GM23338 (cell line): ENCODE measurements at places on chromosomes 3 and 15. TPM values are rescaled to one million over a fixed set of nuclear protein-coding genes. Genes with fewer than 3 reads are reported as not detected.
A peak's percentile ranks its signal among the peaks of the same experiment; 100 is the strongest.

The FEM1B gene
- 82.0 and 82.4 TPM in 2 replicates for total RNA-seq

The NPAP1 gene
- total RNA-seq = 0.24 and 0.47 TPM in 2 replicates

The EXD1 gene
- total RNA-seq = 0.07 TPM in 1 of 2 replicates, not detected in the other

The RTP1 gene
- total RNA-seq = 4.4 and 5.9 TPM in 2 replicates

The MPI gene
- total RNA-seq = 67.5 and 74.2 TPM in 2 replicates

The TM6SF1 gene
- total RNA-seq = 0.80 and 1.8 TPM in 2 replicates

The DNASE1L3 gene
- total RNA-seq = not detected in 2 replicates

The FOXL2 gene
- 2.3 and 3.5 TPM in 2 replicates for total RNA-seq

The BBX gene
- 35.2 and 82.2 TPM in 2 replicates for total RNA-seq

The CLEC3B gene
- total RNA-seq = not detected in 2 replicates

The PLCH1 gene
- total RNA-seq = 24.4 and 25.3 TPM in 2 replicates

The CFAP44 gene
- 0.73 and 1.0 TPM in 2 replicates for total RNA-seq

- no peak overlapping the region for H3K4me3 ChIP-seq
- no peaks in the 10 kb centered on the region for H3K27me3 ChIP-seq
- 0 out of 2 replicates have a peak, but pooled peaks cover 4% of the 10 kb centered on the region for H3K4me1 ChIP-seq
- DNase-seq = peak; percentile 51
- no peak overlapping the region for H3K27ac ChIP-seq
- peaks cover 6% of the 10 kb centered on the region; the same call in 1 of the 2 replicates for H3K36me3 ChIP-seq
Measured at GRCh38 chr3:41893977-41894376, 67.9 kb downstream of the ULK4 start.

DNA sequence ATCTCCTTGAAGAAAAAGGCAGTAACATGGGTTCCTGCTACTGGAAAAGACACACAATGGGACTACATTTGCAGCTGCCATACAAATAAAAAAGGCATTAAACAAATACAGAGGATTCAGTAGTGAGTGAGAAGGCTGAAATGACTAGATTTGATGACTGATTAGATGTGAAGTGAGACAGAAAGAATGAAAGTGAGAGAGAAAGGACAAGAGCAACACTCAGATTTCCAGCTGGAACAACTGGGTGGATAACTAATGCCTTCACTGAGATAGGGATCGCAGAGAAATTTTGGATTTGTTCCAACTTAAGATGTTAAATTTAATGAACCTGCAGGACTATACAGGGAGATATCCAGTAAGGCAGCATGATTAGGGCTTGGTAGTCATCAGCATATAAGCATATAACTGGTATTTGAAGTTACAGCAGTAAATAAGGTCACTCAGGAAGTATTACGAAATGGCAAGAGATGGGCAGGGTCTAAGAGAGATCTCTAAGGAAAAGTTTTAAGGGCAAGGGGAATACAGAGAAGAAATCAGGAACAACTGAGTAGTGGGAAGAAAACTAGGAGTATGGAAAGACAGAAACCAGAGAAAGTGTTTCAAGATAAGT lies 8.2 kb downstream of the OSBPL11 start:
- no peak overlapping the region for H3K27ac ChIP-seq
- H3K36me3 ChIP-seq = no peaks in the 10 kb centered on the region
- no peaks in the 10 kb centered on the region for H3K4me1 ChIP-seq
- H3K27me3 ChIP-seq = no peaks in the 10 kb centered on the region
- H3K4me3 ChIP-seq = no peak overlapping the region
- no peak for DNase-seq

GRCh38 chr3:16146015-16146730 lies 28.3 kb upstream of the GALNT15 start:
- H3K27me3 ChIP-seq = no peaks in the 10 kb centered on the region
- DNase-seq = no peak
- H3K27ac ChIP-seq = no peak overlapping the region
- no peaks in the 10 kb centered on the region for H3K4me1 ChIP-seq

DNA sequence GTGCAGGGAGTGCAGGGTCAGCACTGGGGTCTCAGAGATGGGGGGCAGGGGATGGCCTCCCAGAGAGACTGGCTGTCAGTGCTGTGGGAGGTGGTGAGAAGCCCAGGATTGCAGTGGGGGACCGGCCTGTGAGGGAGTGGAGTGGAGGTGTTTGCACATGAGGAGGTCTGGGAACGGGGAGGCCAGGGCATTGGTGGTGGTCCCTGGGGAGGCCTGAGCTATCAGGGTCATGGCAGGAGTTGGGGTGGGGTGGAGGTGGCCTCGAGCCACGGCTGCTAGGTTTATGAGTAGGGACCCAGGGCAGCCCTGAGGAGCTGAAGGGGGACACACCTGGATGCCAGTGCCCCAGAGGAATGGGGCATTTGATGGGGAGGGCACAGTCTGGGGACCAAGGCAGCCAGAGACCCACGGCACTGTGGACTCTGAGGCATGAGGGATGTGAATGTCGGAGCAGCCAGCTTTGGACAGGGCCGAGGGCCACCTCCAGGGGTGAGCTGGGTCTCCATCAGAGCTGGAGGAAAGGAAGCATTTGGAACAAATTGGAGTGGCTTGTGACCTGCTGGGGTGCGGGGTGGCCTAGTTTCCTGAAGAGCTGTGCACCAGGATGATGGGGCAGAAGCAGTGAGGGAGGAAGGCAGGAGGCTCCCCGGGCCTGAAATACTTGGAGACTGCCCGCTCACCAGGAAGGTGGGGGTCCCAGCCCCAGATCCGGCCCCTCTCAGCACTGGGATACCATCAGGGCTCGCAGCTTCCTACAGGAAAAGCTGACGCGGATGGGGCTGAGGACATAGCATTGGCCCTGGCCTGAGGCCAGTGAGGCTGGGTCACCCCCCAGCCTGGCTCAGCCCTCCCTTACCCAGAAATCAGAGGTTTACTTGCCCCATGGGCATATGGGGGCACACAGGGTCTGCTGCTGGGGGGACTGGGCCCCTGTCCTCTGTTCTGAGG lies 9.5 kb upstream of the CSPG4 start:
- DNase-seq = no peak
- no peaks in the 10 kb centered on the region for H3K27me3 ChIP-seq
- H3K4me1 ChIP-seq = no peaks in the 10 kb centered on the region
- H3K4me3 ChIP-seq = no peak overlapping the region

- 0 out of 2 replicates have a peak, but pooled peaks cover 5% of the 10 kb centered on the region for H3K4me1 ChIP-seq
- H3K36me3 ChIP-seq = no peaks in the 10 kb centered on the region
- no peak overlapping the region for H3K27ac ChIP-seq
- peak; percentile 18 for DNase-seq
- H3K27me3 ChIP-seq = no peaks in the 10 kb centered on the region
Measured at GRCh38 chr15:65618560-65619109, 3.1 kb upstream of the SLC24A1 start.

DNA sequence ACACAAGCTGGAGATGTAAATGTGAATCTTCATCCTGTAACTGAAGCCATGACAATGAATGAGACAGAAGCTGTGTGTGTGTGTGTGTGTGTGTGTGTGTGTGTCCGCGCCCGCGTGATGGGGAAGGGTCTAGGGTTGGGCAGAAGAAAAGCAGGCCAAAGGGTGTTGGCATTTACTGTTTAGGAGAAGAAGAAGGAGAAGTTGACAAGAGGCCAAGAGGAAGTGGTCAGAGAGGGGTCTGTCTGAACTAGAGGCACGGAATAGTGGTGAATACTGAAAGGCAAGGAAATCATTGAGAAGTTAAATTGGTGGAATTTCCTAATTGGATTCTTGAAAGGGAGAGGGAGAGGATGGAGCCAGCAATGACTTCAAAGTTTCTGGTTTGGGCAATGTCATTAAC lies 5.6 kb upstream of the NCEH1 start:
- no peak for DNase-seq
- no peak overlapping the region for H3K27ac ChIP-seq
- H3K4me1 ChIP-seq = no peaks in the 10 kb centered on the region; the same call in 1 of the 2 replicates
- no peaks in the 10 kb centered on the region; the same call in 1 of the 2 replicates for H3K36me3 ChIP-seq

DNA sequence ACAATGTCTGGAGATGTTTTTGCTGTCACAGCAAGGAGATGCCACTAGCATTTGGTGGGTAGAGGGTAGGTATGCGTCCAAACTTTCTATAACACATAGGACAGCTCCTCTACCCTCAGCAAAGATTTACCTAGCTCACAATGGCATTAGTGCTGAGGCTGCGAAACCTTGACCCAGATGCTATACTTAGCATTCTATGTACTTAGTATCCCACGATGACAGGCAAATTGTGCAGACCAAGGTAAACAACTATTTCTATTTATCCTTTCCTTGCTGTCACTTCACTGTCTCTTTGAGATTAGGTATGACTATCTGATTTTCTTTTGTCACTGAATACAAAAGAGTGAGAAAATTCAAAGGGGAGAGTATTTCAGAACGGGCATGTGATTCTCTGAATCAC lies 265.2 kb upstream of the ZNF385D start:
- no peaks in the 10 kb centered on the region for H3K4me1 ChIP-seq
- no peak overlapping the region for H3K27ac ChIP-seq
- no peaks in the 10 kb centered on the region for H3K27me3 ChIP-seq
- no peak for DNase-seq

DNA sequence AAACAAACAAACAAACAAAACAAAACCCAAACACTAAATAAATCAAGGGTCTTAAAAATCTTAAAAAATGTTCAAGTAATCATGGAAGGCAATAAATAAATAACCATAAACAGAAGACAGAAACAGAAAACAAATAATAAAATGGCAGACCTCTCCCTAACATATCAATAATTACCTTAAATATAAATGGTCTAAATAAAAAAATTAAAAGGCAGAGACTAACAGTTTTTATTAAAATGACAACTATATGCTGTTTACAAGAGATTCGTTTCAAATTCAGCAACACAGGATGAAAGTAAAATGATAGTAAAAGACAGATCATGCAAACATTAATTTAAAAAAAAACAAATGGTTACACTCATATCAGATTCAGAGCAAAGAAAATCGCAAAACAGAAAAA lies 91.1 kb downstream of the UBE3A start:
- H3K4me3 ChIP-seq = no peak overlapping the region
- peaks cover 27% of the 10 kb centered on the region for H3K4me1 ChIP-seq
- no peak overlapping the region for H3K27ac ChIP-seq
- no peaks in the 10 kb centered on the region for H3K27me3 ChIP-seq
- no peak for DNase-seq
- H3K36me3 ChIP-seq = no peaks in the 10 kb centered on the region

- H3K36me3 ChIP-seq = no peaks in the 10 kb centered on the region
- no peak overlapping the region for H3K27ac ChIP-seq
- no peak overlapping the region for H3K4me3 ChIP-seq
- no peaks in the 10 kb centered on the region for H3K27me3 ChIP-seq
Measured at GRCh38 chr3:44915702-44916438, 41.5 kb downstream of the TGM4 start.

GRCh38 chr3:167691366-167691765 lies 37.6 kb upstream of the WDR49 start:
- H3K27me3 ChIP-seq = no peaks in the 10 kb centered on the region
- H3K4me1 ChIP-seq = peaks cover 38% of the 10 kb centered on the region
- peaks cover 8% of the 10 kb centered on the region; the same call in 1 of the 2 replicates for H3K36me3 ChIP-seq
- H3K27ac ChIP-seq = no peak overlapping the region
- H3K4me3 ChIP-seq = no peak overlapping the region

- H3K4me3 ChIP-seq = no peak overlapping the region
- no peaks in the 10 kb centered on the region for H3K4me1 ChIP-seq
- no peak overlapping the region for H3K27ac ChIP-seq
- DNase-seq = no peak
- no peaks in the 10 kb centered on the region for H3K36me3 ChIP-seq
Measured at GRCh38 chr15:48533982-48534381, 111.5 kb downstream of the FBN1 start.

GRCh38 chr3:107604057-107604822 lies 81.5 kb downstream of the BBX start:
- H3K27ac ChIP-seq = no peak overlapping the region
- no peak for DNase-seq
- H3K4me1 ChIP-seq = peaks cover 23% of the 10 kb centered on the region
- no peaks in the 10 kb centered on the region for H3K27me3 ChIP-seq
- H3K4me3 ChIP-seq = no peak overlapping the region
- H3K36me3 ChIP-seq = no peaks in the 10 kb centered on the region

GRCh38 chr3:152268555-152269055 lies at the start of gene MBNL1:
TSS of gene MBNL1 (plus strand) at chr3:152268929. CDS start at chr3:152300194, 31,265 bp downstream.
- DNase-seq = peak; percentile 75
- H3K4me3 ChIP-seq = peak within 1 kb of the TSS; percentile 92
- H3K27ac ChIP-seq = peak within 1 kb of the TSS; percentile 27; the same call in 1 of the 2 replicates
- no peaks in the 10 kb centered on the region for H3K36me3 ChIP-seq
- H3K27me3 ChIP-seq = peaks cover 17% of the 10 kb centered on the region

- H3K36me3 ChIP-seq = no peaks in the 10 kb centered on the region
- no peak overlapping the region for H3K27ac ChIP-seq
- no peaks in the 10 kb centered on the region for H3K27me3 ChIP-seq
- H3K4me1 ChIP-seq = peaks cover 37% of the 10 kb centered on the region
Measured at GRCh38 chr15:74317820-74318375, 49.5 kb downstream of the CYP11A1 start.

GRCh38 chr15:99141943-99142342 lies 37.1 kb downstream of the SYNM start:
- no peak overlapping the region for H3K4me3 ChIP-seq
- H3K27me3 ChIP-seq = no peaks in the 10 kb centered on the region
- peak overlapping the region; percentile 62; the same call in 1 of the 2 replicates for H3K27ac ChIP-seq
- DNase-seq = no peak
- no peaks in the 10 kb centered on the region for H3K36me3 ChIP-seq

DNA sequence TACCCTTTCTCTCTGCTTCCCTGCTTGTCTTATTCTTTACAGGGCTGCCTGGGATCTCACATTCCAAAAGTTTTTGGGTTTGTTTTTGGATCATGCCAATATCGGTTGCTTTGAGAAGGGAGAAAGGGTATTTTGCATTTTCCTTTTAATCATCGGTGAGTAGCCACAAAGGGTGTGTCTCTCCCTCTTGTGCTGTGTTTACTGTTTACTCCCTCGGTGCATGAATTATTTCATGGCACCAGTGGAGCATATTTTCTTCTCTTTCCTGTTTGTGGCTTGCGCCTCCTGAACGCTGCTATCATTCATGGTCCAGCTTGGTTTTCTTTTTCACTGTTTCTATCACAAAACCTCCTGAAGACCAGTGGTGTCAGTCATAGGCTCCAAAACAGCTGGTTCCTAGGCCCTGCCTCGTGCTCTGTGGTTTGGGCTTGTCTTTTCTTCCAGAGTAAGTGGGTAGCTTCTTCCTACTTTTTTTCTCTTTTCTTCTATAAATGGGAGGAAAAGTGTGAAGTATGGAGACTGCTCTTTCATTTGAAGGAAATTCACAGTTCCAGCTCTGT lies 54.9 kb downstream of the IGF1R start:
- DNase-seq = no peak
- H3K27ac ChIP-seq = peak overlapping the region; percentile 3; the same call in 1 of the 2 replicates
- no peaks in the 10 kb centered on the region for H3K36me3 ChIP-seq
- H3K4me1 ChIP-seq = peaks cover 73% of the 10 kb centered on the region
- no peaks in the 10 kb centered on the region for H3K27me3 ChIP-seq
- no peak overlapping the region for H3K4me3 ChIP-seq

- no peak overlapping the region for H3K27ac ChIP-seq
- H3K27me3 ChIP-seq = no peaks in the 10 kb centered on the region
- H3K36me3 ChIP-seq = no peaks in the 10 kb centered on the region
- H3K4me3 ChIP-seq = no peak overlapping the region
Measured at GRCh38 chr3:46282696-46283095, 40.4 kb downstream of the CCR3 start.

DNA sequence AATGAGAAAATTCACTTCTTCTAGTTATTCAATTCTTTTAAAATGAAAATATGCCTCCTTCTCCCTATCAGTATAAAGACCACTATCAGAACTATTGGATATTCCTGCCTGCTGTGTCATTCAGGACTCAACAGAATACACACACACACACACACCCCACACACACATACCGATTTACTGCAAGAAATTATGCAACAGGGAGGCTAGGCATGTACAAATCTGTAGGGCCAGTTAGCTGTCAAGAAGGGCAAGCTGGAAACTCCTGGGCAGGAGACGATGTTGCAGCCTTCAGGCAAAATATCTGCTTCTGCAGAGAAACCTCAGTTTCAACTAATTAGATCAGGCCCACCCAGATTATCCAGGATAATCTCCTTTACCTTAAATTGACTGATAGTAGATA lies 13.9 kb upstream of the RYR3 start:
- no peak overlapping the region for H3K4me3 ChIP-seq
- no peaks in the 10 kb centered on the region for H3K27me3 ChIP-seq
- no peak overlapping the region for H3K27ac ChIP-seq
- H3K4me1 ChIP-seq = no peaks in the 10 kb centered on the region
- H3K36me3 ChIP-seq = no peaks in the 10 kb centered on the region
